ENCODE measurements at places on chromosomes 13 and 19.

GRCh38 chr13:42102961-42103865 lies 54.8 kb downstream of the DGKH start:
- DNase-seq, result no peak

GRCh38 chr19:58400316-58400915 lies 5.0 kb downstream of the RNF225 start:
- no peak for DNase-seq

- peak; percentile 43 for DNase-seq
These were observed 787 bp downstream of the ZNF580 start for GRCh38 chr19:55641426-55642152.

GRCh38 chr13:98207416-98207815 lies 30.3 kb upstream of the RNF113B start:
- DNase-seq, result no peak

DNA sequence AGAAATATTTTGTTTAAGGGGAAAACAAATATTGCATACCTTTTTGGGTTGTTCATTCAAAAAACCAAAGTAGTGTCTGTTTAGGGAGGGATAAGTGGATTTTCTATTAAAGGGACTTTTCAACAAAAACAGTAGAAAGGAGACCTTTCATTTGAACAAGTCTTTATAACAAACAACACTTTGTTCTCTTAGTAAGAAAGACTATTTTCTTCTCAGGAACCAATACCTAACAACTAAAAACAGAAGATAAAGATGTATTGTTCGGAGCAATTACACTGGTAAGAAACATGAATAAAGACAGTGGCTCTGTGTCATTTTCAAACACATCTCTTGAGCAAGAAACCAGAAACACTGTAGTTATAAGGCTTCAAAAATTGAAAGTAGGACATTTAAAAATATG lies 1610.1 kb upstream of the PCDH20 start:
- no peak for DNase-seq

- DNase-seq, result no peak
These were observed 27.1 kb downstream of the FGF14 start for GRCh38 chr13:102374726-102375125.

DNA sequence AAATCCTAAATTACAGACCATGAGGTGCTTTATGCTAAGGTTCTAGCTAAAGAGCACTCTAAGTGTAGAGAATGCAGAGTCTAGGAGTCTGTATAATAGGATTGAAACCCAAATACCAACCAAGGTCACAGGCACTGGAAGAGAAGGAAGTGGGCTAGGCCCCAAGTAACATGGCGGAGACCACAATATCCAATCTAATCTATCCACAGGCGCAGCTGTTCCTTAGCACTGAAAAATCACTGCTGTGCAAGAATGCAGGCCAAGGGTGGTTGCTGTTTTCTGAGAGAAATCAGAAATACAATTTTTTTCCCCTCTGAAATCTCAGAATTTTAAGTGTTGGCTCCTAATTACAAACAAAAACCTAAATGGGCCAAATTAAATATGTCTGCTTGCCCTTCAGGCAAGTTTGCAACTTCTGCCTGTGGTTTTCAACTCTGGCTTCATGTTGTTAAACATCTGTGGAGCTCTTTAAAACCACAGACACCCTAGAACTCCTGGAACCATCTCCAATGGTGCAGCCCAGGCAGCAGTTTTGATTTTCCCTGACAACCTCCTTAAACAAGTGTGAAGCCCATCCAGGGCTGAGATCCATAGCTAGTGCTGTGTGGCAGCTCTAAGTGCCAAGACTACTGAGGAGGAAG lies 6.1 kb downstream of the RANBP3 start:
- DNase-seq, result no peak

GRCh38 chr13:79749984-79750551 lies 269.1 kb downstream of the NDFIP2 start:
- DNase-seq, result no peak

- no peak for DNase-seq
These were observed 2.2 kb upstream of the SCN1B start for GRCh38 chr19:35027851-35028599.

Data from activated CD4-positive, alpha-beta T cell treated with anti-CD3 and anti-CD28 coated beads, Interleukin-2, amount 50 U/mL, for 48 hours (primary cell).